ENCODE measurements at places on chromosomes 4 and X.

DNA sequence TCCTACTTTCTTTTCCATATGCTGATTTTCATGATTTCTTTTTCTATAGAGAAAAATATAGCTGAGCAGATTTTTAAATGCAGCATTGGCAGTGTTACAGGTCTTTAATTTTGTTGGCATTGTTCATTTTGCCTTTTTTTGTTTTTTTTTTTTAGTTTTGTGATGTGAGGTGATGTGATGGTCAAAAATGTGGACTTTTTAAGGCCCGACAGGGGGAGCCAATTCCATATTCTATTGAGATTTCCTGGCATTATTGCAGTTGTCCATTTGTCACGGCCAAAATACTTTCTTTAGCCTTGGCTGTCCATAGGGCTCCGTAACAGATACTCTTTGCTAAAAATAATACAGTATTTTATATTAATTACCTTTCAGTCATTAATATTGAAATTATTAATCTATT is 47.8 kb downstream of the SLIT2 start:
- no peak for DNase-seq

DNA sequence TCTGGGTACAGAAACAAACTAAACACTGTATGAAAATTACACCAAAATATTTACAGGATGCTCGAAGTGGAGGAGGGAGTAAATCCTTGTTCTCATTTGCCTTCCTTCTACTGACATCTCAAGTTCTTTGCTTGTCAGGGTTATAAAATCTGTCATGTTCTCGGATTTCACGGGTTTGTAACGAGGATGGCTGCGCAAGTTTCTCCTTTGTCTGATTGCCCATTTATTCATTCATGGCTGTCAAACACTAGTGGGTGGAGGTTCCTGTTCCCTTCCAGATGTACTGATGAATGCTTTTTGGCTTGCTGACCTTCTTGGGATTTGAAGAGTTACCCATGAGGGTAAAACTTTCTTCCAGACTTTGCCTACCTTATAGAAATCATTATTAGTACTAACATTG is 206.9 kb downstream of the SPCS3 start:
- no peak for DNase-seq

DNA sequence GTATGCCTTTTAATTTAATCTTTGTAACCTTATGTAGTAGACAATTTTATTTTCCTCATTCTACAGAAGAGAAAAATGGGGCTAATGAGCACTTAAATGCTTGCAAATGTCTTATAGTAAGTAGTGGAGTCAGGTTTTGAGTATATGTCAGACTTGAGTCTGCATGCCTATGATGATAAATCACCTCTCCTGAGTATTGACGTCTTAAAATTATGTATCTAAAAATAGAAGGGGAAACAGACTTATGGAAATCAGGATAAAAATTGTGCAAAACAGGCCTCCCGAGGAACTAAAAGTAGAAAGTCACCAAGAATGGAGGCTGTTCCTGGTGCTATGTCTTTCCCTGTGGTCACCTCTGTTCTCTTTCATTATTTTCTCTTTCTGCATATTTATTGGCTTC is 92.7 kb downstream of the STIM2 start:
- no peak for DNase-seq

- DNase-seq, result no peak
Measured at GRCh38 chr4:53730031-53730805, 138.9 kb upstream of the LNX1 start.

DNA sequence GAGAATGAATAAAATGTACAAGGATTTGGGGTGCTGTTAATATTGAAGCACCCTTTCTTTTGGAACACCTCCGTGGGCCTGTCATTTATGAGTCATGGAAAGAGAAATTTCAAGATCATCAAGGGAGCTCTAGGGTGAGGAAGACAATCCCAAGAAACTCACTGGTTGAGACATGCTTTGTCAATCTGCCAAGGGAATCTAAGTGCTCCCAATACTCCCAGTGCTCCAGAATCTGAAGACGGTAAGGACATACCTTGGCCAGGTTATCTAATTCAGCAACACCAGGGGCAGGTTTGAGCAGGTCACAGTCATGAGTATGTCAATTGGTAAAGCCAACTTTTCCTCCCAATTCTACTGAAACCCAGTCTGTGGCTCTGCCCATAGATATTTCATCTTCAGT is 556.4 kb upstream of the CPEB2 start:
- no peak for DNase-seq

DNA sequence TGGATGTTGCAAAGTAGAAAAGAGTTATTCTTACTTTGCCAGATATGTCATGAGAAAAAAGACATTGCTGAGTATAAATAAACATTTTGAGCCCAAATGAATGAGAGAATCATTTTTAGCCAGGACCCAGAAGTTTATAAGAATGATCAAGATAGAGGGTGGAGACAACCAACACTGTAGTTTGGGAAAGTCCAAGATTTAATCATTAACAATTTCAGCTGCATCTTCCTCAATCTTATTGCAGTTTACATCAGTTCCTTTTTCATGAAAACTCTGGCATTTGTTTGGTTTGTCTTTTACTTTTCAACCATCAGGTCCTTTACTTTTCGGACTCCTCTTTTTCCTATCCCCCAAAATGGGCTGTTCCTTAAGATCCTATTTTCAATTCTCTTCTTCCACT is 645.9 kb downstream of the ANKRD50 start:
- DNase-seq, result no peak

DNA sequence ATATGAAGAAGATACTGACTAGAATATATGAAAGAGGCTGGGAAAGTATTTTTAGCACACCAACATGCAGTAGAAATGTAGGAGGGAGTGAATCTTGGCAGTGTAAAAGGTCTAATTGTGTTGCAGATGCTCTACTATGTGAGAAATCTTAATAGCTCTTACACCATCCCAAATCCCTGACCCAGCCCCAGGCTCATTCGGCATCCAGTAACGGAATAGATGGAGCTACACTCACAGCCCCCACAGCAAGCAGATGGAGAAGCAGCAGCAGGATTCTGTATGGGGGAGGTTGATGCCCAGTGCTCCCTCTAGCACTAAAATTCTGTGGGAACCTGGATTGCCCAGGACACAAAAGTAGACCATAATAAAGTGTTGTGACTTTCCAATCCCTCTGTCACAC is 153.2 kb upstream of the PRDX4 start:
- DNase-seq, result no peak

GRCh38 chr4:78596111-78596742 is 44.7 kb downstream of the ANXA3 start:
- no peak for DNase-seq

DNA sequence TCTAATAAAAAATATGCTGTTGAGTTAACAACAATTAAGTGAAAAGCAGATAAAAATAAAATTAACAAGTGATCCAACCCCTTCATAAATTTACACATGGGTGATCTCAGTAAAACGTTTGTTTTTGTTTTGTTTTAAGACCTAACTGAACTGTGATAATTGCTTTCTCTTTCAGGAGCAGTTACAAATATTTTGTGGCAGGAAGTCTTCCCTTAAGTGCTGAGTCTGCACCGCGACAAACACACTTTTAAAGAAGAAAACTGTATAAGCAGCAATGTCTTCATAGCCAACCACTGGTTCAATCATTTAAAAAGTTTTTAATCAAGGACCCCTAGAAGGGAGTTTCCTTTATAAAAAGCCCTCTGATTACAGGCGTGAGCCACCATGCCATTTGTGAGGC is 53.7 kb upstream of the NFKB1 start:
- no peak for DNase-seq

GRCh38 chr4:24747234-24747975 is 48.0 kb upstream of the SOD3 start:
- no peak for DNase-seq

DNA sequence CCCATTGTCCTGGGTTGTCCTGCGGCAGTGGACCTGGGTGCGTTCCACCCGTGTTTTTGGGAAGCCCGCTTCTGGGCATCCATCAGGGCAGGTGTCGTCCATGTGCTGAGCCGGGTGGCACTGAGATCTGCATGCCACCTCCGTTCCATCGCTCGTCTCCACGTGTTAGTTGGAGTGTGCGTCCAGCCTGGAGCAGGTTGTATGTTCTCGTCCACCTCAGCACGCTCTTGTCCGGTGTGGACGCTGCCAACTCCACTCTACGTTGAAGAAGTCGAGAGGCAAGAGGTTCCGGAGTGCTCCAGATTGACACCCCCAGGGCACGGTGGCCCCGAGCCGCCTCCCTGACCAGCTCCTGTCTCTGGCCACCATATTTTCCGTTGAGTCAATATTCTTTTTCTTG is 33.9 kb downstream of the PCGF3 start:
- DNase-seq, result no peak

DNA sequence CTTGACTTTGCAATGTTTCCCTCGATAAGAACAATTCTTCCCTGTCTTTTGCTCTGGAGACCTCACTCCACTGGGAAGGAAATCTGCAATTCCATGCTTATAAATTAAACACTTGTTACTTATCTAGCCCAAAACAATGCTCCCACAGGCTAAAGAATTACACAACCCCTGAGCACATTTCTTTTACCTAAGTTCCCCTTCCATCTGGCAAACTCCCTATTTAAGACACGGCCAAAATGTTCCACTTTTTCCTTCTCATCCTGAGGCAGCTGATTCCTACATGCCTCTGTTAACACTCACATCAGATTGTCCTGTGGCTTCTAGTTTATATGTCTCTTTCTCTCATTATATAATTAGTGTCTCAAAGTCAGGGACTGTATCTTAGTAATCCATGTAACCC is 211.7 kb downstream of the COX18 start:
- DNase-seq, result no peak

GRCh38 chr4:152528060-152528459 is 7.8 kb downstream of the FBXW7 start:
- DNase-seq, result no peak

All from CD8-positive, alpha-beta T cell (primary cell).